ENCODE measurements at places on chromosomes 3 and 15.

DNA sequence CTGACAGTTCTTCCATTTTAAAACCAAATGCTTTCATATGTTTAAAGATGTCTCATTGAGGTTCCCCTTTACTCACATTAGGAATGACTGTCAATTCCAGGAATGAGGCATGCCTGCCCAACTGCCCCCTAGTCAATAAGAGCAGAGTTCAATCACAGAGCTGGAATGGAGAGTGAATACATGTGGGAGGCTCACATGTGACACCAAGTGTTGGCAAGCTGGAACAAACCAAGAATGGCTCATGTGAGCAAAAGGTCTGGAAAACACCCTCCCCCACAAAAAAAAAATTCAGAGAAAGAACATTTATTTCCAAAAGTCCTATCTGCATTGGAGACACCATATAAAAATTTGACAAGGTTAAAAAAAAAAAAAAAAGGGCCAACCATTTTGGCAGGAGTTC, 3.7 kb downstream of the PBRM1 start:
- H3K36me3 ChIP-seq = peaks cover 42% of the 10 kb centered on the region
- H3K4me3 ChIP-seq = no peak overlapping the region
- H3K4me1 ChIP-seq = peaks cover 51% of the 10 kb centered on the region
- H3K27ac ChIP-seq = peak overlapping the region; percentile 8
- no peaks in the 10 kb centered on the region for H3K27me3 ChIP-seq

DNA sequence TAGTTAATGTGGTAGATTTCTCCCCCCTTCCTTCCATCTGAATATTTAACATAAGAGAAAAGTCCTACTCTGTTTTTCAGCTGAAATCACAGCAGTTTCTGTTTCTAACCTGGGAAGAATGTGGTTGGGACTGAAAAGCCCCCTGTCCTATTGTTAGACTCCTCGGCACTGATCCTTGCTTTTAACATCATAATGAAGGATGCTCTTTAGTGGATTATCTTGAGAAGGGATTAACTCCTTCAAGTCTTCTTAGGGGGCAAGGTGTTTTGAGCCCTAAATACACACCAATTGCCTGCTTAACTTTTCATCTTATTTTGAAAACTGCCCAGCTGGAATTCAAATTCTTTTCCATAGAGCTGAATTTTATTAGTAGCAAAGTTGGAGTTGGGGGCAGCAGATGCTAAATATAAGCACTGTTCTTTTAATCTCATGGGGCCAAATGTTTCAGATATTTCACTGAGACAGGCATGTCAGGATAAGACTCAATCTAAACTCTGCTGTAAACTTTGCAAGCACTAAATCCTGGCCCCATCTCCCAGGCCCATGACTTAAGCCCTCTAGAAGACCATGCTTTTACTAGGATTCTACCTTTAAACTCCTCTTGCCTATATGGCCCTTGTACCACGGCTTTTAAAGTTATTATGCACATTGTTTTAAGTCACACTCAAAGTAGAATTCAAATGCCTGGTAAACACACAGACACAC, 243.2 kb upstream of the NR2F2 start:
- no peaks in the 10 kb centered on the region for H3K36me3 ChIP-seq
- peaks cover 18% of the 10 kb centered on the region for H3K27me3 ChIP-seq
- no peaks in the 10 kb centered on the region for H3K4me1 ChIP-seq
- DNase-seq = no peak
- no peak overlapping the region for H3K27ac ChIP-seq

DNA sequence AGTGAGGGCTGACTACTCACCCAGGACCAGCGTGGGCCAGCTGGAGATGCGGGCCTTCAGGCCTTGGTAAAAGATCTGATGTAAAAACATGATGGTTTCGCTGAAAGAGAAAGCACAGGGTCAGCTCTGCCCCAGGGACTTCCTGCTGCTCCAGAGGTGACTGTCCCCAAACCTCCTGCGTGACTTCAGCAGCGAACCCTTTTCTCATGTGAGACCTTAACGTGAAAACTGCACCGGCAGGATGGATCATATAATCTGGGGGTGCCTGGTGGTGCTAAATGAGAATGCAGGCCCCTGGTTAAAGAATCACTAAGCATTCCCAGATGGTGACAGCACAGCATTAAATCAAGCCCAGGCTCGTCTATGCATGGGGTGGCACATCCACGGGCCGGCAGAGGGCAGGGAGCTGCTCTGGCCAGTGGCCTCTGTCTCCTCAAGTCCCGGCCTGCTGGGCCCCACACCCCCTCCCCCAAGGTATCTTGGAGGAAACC, 55.4 kb downstream of the RASGRF1 start:
- peaks cover 37% of the 10 kb centered on the region for H3K27me3 ChIP-seq
- H3K27ac ChIP-seq = no peak overlapping the region
- H3K4me3 ChIP-seq = no peak overlapping the region
- no peak for DNase-seq
- H3K36me3 ChIP-seq = no peaks in the 10 kb centered on the region

- no peaks in the 10 kb centered on the region for H3K27me3 ChIP-seq
- H3K4me1 ChIP-seq = peaks cover 21% of the 10 kb centered on the region
- no peak overlapping the region for H3K4me3 ChIP-seq
- DNase-seq = no peak
- H3K27ac ChIP-seq = no peak overlapping the region
- peaks cover 2% of the 10 kb centered on the region for H3K36me3 ChIP-seq
Measured at GRCh38 chr3:56930706-56931105, 129.0 kb upstream of the ARHGEF3 start.

DNA sequence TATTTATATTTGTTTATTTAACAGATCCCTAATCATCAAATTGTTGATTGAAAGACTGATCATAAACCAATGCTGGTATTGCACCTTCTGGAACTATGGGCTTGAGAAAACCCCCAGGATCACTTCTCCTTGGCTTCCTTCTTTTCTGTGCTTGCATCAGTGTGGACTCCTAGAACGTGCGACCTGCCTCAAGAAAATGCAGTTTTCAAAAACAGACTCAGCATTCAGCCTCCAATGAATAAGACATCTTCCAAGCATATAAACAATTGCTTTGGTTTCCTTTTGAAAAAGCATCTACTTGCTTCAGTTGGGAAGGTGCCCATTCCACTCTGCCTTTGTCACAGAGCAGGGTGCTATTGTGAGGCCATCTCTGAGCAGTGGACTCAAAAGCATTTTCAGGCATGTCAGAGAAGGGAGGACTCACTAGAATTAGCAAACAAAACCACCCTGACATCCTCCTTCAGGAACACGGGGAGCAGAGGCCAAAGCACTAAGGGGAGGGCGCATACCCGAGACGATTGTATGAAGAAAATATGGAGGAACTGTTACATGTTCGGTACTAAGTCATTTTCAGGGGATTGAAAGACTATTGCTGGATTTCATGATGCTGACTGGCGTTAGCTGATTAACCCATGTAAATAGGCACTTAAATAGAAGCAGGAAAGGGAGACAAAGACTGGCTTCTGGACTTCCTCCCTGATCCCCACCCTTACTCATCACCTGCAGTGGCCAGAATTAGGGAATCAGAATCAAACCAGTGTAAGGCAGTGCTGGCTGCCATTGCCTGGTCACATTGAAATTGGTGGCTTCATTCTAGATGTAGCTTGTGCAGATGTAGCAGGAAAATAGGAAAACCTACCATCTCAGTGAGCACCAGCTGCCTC, 14.7 kb downstream of the THBS1 start:
- no peak overlapping the region for H3K27ac ChIP-seq
- no peak overlapping the region for H3K4me3 ChIP-seq
- no peaks in the 10 kb centered on the region for H3K36me3 ChIP-seq

GRCh38 chr3:72782521-72782920, 65.7 kb downstream of the SHQ1 start:
- H3K4me1 ChIP-seq = no peaks in the 10 kb centered on the region
- no peak overlapping the region for H3K27ac ChIP-seq
- DNase-seq = no peak

GRCh38 chr15:95635666-95636065, 694.8 kb upstream of the NR2F2 start:
- no peak overlapping the region for H3K4me3 ChIP-seq
- no peak for DNase-seq
- H3K27ac ChIP-seq = no peak overlapping the region
- no peaks in the 10 kb centered on the region for H3K36me3 ChIP-seq
- H3K27me3 ChIP-seq = no peaks in the 10 kb centered on the region

DNA sequence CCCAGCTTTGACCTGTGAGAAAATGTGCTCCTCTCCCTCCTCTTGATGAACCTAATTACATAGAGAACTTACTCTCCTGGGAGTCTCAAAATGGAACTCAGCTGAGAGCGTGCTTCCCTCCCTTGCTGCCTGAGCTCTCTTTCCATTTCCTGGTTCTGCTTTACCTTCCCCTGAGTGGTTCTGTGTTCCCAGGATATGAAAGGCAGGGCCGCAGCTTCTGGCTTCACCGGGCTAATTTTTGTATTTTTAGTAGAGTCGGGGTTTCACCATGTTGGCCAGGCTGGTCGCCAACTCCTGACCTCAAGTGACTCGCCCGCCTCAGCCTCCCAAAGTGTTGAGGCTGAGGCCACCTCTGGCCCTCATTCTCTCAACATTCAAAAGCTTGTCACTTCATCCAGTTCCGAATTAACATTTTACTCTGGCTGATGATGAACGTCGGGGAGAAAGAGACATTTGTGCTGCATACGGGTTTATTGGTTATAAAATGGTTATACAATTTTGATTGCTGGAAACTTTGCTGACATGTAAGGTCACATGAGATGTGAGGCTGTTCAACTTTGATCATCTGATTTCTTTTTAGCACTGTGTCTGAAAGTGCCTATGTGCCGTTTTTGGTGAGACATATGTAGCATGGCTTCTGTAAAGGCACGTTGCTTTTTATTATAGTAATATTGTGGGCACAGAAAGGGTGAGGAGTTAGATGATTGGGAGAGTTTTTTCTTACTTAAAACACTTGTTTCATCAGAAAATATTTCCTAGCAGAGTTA, 6.6 kb downstream of the PLS1 start:
- no peaks in the 10 kb centered on the region for H3K27me3 ChIP-seq
- DNase-seq = no peak
- H3K27ac ChIP-seq = no peak overlapping the region
- no peak overlapping the region for H3K4me3 ChIP-seq
- H3K36me3 ChIP-seq = no peaks in the 10 kb centered on the region
- H3K4me1 ChIP-seq = peaks cover 4% of the 10 kb centered on the region

DNA sequence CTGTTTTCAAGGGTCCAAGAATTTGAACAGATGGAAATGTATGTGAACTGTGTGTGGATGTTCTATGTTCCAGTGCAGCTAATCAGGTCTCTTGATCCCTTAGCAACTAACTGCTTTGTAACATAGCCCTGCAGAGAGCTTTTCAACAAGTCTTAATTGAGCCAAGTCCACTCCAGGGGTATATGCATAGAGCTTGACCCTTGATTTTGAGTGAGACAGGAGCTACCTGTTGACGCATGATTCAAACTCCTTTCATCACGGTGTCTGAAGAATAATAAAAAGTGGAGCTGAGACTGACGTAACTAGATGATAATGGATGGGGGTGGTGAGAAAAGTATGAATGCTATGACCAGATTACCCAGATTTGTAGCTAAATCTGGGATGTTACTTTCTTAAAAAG, 93.3 kb upstream of the CCDC54 start:
- no peaks in the 10 kb centered on the region for H3K36me3 ChIP-seq
- H3K4me3 ChIP-seq = no peak overlapping the region
- H3K4me1 ChIP-seq = no peaks in the 10 kb centered on the region
- no peak overlapping the region for H3K27ac ChIP-seq
- no peak for DNase-seq

DNA sequence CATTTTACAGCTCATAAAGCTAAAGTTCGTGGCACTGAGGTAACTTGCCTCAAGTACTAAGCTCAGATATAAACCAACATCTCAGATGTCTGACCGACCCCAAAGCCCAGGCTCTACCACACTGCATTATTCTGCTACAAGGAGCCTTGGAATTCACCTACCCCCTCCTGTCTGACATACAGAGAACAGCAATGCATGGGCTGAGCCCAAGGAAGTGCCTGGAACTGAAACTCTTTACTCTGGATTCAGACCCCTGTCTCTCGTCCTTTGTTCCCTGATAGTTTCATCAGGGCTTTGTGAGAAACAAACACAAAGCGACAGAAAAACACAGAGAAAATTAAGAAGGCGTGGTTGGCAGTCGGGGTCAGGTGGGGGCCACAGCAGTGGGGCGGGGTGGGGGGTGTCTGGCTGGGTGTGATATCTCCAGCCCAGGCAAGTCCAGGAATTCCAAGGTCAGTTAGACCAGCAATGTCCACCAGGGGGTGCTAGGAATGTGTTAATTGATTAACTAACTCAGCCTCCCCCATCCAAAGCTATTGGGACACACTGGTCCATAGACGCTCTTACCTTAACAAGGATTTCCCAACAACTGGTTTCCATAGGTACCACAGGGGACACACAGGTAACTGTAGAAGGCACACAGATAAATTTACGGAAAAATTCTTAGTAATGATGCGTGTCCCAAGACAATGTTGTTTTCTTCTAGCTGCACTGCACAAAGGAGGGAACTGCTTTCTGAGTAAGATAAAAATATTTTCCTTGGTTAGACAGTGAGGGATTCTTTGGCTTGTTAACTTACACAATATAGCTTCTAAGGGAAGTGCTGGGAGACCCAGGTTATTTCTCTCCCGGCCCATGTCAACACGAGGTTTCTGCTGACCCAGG, 18.8 kb upstream of the SSUH2 start:
- H3K36me3 ChIP-seq = no peaks in the 10 kb centered on the region
- DNase-seq = no peak
- H3K4me3 ChIP-seq = no peak overlapping the region
- no peaks in the 10 kb centered on the region for H3K4me1 ChIP-seq
- no peak overlapping the region for H3K27ac ChIP-seq
- peaks cover 43% of the 10 kb centered on the region for H3K27me3 ChIP-seq

DNA sequence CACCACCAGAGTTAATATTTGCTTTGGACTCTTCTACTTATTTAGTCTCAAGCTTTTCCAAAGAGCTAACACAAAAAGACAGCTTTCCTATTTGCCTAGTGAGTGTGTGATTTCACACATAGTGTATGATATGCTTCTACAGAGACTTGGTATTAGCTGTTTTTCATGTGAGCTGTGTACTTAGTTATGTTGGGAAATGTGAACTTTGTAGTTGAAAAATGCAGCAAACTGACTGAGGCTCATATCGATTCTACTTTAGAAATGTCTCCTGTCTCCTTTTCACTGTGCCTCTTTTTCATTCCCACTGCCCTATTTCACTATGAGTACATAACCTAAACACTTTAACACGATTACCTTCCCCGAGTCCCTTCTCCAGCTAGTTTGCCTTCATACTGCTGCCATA, 136.5 kb downstream of the ALCAM start:
- no peaks in the 10 kb centered on the region for H3K36me3 ChIP-seq
- H3K4me3 ChIP-seq = no peak overlapping the region
- H3K27ac ChIP-seq = no peak overlapping the region
- DNase-seq = no peak
- no peaks in the 10 kb centered on the region for H3K4me1 ChIP-seq

DNA sequence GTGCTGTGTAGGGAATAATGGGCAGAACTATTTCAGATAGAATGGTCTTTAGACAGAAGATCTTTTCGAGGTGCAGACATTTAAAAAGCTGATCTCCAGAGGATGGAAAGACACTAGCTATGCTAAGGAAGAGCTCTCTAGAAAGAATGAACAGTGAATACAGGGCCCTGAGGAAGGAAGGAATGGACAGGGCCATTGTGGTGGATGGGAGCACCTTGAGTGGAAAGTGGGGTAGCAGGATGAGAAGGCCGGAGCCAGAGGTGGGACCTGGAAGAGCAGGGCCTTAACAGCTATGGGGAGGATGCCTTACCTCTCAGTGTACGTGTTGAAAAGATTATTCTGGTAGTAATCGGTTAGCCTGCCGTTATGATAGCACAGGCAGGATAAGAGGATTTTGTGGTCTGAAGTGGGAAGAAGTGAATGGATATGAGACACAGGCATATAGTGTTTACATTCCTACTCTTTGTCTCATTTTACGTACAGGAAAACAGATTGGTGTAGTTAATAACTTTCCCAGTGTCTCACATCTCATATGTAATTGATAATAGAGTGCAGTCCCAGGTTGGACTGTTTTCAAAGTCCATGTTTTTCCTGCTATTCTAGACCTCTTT, 172.4 kb downstream of the KLHL25 start:
- no peak for DNase-seq
- H3K27ac ChIP-seq = peak overlapping the region; percentile 73
- H3K4me3 ChIP-seq = no peak overlapping the region
- H3K4me1 ChIP-seq = peaks cover 48% of the 10 kb centered on the region
- H3K27me3 ChIP-seq = no peaks in the 10 kb centered on the region
